ENCODE measurements at places on chromosomes 13 and 19. TPM values are rescaled to one million over a fixed set of nuclear protein-coding genes. Genes with fewer than 3 reads are reported as not detected.

DNA sequence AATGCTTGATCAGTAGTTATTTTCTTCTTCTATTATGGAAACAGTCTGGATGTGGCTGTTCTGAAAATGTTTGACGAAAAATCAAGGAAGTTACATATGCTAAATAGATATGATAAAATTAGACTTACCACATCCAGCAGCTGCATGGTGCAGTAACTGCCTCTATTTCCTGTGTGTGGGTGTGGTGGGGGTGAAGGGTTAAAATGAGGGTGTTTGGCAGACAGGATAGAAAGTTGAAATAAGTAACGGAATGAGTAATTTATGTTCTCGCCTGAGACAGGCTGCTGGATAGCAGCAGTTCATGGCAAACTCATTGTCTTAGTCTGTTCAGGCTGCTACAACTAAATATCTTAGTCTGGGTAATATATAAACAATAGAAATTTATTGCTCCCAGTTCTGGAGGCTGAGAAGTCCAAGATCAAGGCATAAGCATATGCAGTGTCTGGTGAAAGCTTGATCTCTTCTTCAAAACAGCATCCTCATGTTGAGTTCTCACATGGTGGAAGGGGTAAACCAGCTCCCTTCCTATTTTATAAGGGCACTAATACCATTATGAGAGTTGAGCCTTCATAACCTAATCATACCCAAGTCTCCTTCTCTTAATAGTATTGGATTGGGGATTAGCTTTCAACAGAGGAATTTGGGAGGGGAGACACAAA lies 1248.9 kb downstream of the SLITRK5 start:
- no peak for DNase-seq

- no peak for DNase-seq
Observed at GRCh38 chr19:45733160-45733810, at the start of gene MEIOSIN. TSS of gene MEIOSIN (plus strand) at chr19:45733439. CDS start at chr19:45735377, 1,938 bp downstream.

DNA sequence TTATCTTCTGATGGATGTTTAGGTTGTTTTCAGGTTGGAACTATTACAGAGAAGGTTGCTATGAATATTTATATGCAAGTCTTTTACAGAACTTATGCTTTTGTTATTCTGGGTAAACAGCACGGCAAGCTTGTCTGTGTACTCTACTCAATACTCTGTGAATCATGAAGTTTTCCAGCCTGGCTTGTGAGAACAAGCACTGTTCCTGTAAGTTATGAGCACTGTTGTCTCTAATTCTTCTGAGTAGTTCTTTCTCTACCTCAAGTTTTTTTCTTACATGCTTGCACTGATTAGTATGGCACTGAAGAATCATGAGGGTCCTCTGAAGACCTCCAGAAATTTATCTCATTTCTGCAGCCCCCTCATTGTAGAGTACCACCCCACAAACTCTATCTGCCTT lies 496.9 kb downstream of the KCTD12 start:
- DNase-seq: no peak

DNA sequence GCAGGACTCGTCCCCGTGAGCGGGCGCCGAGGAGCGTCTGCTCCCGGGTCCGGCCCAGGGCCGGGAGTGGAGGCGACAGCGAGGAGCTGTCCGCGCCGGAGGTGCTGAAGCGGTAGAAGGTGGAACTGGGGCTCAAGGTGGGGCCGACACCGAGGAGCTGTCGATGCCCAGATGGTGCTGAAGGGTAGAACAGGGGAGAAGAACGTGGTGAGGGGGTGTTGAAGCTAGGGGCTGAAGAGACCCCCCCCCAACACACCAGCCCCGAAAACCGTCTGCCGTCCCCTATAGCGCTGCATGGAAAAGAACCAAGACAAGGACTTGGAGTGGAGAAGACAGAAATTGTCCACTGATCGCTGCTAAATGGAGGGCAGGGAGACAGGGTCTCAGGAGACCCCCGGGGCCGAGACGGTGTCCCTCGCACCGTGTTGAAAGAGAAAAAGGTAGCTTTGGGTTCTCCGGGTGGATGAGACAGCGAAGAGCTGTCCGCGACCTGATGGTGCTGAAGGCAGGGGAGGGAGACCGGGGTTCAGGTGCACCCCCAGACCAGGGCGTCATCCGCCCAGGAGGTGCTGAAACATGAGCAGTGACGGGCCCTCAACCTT lies 7.1 kb upstream of the PDE4C start:
- peak; percentile 61 for DNase-seq

- no peak for DNase-seq
Observed at GRCh38 chr19:35987571-35987896, 7.5 kb upstream of the SDHAF1 start.

- no peak for DNase-seq
Observed at GRCh38 chr19:32141840-32142511, 203.4 kb upstream of the ZNF507 start.

DNA sequence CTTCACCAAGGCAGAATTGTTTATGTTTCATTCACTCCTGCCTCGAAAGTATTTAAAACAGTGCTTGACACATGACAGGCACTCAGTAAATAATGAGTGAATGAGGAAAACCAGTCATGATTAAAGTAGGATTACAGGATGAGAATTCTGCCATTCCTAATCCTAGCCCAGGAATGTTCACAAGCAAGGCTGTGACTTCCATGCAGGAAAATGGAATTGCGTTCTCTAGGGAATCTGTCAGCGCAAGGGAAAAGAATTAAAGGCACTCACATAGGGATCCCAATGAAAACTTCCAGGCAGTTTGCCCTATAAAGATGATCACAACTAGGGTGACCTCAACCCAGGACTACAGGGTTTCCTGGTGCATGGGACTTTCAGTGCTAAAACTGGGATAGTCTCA lies 143.4 kb downstream of the CYSLTR2 start:
- DNase-seq: no peak

- no peak for DNase-seq
Observed at GRCh38 chr13:48492096-48492440, 40.8 kb downstream of the RCBTB2 start.

DNA sequence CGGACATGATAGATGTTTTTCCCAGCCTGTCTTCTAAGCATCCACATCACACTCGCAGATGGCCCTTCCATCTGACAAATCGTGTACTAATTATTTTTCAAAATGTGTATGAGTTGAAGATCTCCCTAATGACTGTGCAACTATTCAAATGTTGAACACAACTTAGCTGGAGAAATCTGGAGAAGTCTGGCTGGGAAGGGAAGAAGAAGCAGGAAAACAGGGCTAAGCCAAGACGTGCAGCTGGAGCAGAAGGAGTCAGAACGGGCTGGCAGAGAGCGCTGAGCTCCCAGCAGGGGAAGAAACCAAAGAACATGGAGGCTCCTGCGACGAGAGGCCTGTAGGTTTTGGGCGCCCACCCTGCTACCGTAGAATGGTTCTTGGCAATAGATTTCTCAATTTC lies 13.2 kb upstream of the LATS2 start:
- DNase-seq: no peak

DNA sequence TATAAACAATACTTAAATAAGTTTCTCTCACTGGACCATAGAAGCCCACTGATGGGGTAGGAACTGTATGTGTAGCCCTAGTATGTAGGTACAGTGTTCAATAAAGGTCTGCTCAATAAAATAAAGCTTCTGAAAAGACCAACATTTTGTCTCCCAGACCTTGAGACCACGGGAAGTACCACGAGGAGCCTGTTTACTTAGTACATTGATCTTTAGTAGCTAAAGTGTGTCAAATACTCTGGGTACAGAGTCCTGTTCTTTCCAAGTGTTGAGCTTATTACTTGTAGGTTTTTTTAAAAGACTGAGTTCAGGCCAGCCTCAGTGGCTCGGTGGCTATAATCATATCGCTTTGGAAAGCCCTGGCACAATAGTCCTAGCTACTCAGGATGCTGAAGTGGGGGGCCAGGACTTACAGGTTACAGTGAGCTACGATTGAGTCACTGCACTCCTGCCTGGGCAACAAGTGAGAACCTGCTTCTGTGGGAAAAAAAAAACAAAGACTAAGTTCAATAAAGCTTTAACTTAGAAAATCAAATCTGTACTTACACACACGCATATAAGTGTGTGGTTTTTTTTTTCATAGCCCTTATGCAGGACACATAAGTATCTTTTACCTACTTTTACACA lies 3.4 kb downstream of the MTRF1 start:
- DNase-seq: no peak

DNA sequence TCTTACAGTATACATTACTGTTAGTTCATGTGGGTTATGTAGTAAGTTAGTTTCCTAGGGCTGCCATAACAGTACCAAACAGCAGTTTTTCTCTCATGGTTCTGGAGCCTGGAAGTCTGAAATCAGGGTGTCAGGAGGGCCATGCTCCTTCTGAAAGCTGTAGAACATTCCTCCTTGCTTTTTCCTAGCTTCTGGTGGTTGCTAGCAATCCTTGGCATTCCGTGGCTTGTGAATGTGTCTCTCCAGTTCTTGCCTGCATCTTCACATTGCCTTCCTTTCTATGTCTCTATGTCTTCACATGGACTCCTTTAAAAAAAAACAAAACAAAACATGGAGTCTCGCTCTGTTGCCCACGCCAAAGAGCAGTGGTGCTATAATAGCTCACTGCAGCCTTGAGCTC lies 95.4 kb downstream of the WDFY2 start:
- DNase-seq: no peak

DNA sequence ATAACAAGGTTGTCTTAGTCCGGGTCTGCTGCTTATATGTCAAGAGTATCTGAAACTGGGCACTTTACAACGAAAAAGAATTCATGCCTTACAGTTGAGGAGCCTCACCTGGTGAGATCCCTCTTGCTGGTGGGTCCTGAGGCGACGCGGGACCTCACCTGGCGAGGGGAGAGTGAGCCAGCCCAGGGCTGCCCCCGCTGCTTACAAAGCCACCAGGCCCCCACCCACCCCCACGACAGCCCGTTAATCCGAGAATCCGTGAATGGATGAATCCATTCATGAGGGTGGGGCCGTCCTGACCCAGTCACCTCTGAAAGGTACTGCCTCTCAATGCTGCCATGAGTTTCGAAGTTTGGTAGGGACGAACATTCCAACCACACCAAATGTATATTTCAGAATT lies 54.0 kb upstream of the F7 start:
- no peak for DNase-seq

DNA sequence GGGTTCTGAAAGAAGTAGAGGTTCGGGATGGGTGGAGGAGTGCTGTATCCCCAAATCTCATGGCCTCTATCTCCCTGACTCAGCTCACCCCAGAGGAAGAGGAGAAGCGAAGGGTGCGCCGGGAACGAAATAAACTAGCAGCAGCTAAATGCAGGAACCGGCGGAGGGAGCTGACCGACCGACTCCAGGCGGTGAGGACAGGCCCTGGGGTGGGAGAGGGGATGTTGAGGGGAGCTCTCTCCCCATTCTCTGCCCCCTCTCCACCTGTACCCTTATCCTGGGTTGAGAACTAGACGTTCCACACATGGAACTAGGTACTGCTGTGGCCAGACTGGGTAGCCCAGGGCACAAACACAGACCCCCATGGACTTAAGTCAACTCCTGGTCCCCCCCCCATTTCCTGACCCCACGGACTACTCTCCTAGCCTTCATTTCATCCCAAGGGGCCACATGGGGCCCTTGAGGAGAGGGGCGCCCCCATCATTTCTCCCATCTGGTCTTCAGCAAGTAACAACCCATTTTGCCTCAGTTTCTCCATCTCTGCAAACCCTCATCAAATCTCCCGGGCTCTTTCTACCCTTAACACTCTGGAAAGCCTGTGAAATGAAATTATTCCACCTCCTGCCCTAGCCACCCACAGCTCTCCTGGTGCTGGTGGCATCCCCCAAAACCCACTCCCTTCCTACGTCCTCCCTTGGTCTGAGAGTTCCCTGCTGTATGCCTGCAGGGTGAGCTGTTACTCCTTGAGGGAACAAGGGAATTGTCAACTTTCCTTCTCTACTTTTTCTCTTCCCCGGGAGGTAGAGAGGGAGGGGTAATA lies 3.5 kb downstream of the FOSB start:
- no peak for DNase-seq

DNA sequence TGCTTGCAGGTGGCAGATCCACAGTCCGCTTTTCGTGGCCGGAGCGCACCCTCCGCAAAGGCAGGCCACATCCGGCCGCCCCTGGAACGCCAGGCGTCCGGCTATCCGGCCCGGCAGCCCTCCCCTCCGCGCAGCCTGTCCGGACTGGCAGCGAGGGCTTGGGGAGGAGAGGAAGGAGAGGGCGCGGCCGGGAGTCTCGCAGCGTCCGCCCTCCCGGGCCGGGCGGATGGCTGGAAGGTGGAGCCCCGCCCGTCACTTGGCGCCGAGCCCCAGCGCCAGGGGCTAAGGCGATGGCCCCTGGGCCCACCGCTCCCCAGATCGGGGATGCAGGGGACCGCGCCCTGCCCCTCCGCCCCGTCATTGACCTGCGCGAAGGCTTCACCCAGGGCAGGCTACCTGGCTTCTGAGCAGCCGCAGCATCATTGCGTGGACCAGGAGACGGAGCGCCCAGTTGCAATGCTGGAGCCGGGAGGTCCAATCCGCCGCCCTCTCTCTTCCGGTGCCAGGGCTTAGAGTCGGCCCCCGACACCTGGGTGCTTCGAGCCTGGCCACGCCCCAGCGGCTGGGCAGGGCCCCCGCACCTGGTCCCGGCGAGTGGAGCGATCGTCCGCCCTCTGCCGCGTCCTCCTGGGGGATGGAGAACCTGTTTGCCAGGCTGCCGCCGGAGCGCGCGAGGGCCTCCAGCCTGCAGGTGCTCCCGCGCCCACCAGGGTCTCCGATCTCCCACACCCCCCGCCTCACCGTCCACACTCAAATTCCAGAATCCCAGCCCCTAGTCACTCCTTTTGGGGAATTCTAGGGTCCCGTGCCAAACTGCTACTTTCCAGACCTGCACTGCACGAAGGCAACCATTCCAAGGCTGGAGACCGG lies at the start of gene FUT1:
Gene FUT1 (minus strand): TSS at position 146 of the 870 bp plus-strand sequence. CDS start 1,360 bp downstream, outside the sequence.
- no peak for DNase-seq

GRCh38 chr19:1766800-1767352 lies 13.6 kb downstream of the ONECUT3 start:
- DNase-seq: no peak

DNA sequence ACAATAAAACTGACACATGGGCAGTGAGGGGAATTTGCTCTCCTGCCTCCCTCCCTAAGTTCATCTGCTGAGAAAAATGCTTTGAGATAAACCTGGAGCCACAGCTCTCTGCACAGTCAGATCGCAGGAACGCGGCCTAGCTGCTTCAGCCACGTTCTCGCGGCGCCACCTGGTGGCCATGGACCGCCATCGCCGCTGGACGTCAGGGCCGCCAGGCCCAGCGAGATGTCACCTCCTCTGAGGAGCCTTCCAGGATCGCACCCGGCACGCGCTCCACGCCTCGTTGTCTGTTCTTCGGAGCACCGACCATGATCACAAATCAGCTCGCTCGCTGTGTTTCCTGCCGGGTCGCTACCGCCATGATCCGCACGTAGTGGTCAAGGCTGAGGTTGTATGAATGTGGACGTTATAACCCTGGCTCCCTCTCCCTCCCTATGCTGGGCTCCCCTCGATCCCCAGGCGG lies 20.6 kb upstream of the USP29 start:
- DNase-seq: peak; percentile 36

- DNase-seq: no peak
Observed at GRCh38 chr13:94020426-94020825, 459.1 kb downstream of the DCT start.

- no peak for DNase-seq
Observed at GRCh38 chr13:66958611-66959010, 271.5 kb downstream of the PCDH9 start.

- no peak for DNase-seq
Observed at GRCh38 chr13:21694831-21695230, 24.0 kb downstream of the FGF9 start.

GRCh38 chr13:76683168-76683567 lies 203.0 kb downstream of the KCTD12 start:
- no peak for DNase-seq

Gene OR10H1
- polyA plus RNA-seq: not detected

Gene RRAS
- 32.2 TPM for polyA plus RNA-seq

Gene ZNF813
- polyA plus RNA-seq: 8.3 TPM

Gene ZNF85
- polyA plus RNA-seq: 19.3 TPM

Gene PSG3
- 0.19 TPM for polyA plus RNA-seq

Gene APOC4
- polyA plus RNA-seq: not detected

Gene PSG2
- not detected for polyA plus RNA-seq

Gene PTGIR
- 2.6 TPM for polyA plus RNA-seq

Gene SHISA2
- 59.0 TPM for polyA plus RNA-seq

Gene MISP3
- polyA plus RNA-seq: 7.2 TPM

Data from right renal pelvis (tissue), 4 donors.